ENCODE measurements at places on chromosomes 7 and 10. TPM values are rescaled to one million over a fixed set of nuclear protein-coding genes. Genes with fewer than 3 reads are reported as not detected.

Gene FZD8
- 3.1 TPM for total RNA-seq

- ATAC-seq: no peak
Measured at GRCh38 chr10:90889636-90890035, 17.9 kb downstream of the RPP30 start.

GRCh38 chr10:4266416-4267085 lies 481.5 kb upstream of the KLF6 start:
- ATAC-seq: no peak

DNA sequence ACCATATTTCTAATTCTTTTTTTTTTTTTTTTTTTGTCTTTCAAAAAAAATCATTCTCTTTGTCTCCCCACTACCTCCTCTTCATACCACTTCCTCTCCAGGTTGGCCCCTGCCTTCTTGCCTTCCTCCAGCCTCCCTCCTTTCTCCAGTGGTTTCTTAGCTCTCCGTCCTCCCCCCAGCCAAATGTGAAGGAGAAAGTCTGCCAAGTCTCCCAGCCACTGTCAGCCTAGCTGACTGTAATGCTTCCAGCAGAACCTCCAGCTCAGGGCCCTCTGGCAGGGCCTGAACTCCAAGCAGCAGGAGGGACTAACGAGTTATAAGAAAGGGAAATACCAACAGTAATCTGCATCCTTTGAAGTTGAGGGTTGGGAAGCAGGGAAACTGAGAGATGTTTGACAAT lies 35.5 kb upstream of the BICC1 start:
- ATAC-seq: no peak

GRCh38 chr10:83881661-83882060 lies 257.6 kb upstream of the GHITM start:
- ATAC-seq: no peak

GRCh38 chr10:126101325-126101724 lies 205.0 kb downstream of the FANK1 start:
- peak; percentile 67 for ATAC-seq

GRCh38 chr7:132709971-132710567 lies 133.8 kb upstream of the PLXNA4 start:
- peak; percentile 38 for ATAC-seq
